ENCODE measurements at places on chromosomes 7 and 10.

GRCh38 chr10:69636273-69636575, 6.2 kb downstream of the FAM241B start:
- DNase-seq: no peak

- no peak for DNase-seq
Observed at GRCh38 chr7:7779888-7780287, 61.5 kb upstream of the RPA3 start.

- no peak for DNase-seq
Observed at GRCh38 chr7:142800088-142800487, 29.3 kb downstream of the PRSS2 start.

- DNase-seq: peak; percentile 79
Observed at GRCh38 chr10:119542357-119542987, at the start of gene RGS10. RGS10 (minus strand) TSS chr10:119542719; CDS start chr10:119542638, 81 bp downstream.

DNA sequence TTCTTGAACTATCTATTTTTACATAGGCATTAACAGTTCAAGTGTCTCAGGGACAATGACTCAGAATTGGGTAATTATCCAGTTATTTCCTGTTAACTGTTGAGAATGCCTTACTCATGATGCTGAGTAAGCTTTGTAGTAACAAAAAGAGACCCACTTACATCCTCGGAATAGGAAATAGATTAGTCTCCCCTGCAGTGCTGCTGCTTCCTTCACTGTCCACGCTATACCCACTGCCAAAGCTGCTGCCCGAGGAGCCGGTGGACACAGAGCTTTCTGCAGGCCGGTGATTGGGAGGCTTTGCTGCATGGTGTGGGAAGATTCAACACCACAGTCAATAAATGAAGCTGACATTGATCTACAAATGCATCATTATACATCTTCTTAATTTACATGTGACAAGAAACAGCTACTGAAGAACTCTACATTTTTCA, 357.1 kb downstream of the PCLO start:
- no peak for DNase-seq

DNA sequence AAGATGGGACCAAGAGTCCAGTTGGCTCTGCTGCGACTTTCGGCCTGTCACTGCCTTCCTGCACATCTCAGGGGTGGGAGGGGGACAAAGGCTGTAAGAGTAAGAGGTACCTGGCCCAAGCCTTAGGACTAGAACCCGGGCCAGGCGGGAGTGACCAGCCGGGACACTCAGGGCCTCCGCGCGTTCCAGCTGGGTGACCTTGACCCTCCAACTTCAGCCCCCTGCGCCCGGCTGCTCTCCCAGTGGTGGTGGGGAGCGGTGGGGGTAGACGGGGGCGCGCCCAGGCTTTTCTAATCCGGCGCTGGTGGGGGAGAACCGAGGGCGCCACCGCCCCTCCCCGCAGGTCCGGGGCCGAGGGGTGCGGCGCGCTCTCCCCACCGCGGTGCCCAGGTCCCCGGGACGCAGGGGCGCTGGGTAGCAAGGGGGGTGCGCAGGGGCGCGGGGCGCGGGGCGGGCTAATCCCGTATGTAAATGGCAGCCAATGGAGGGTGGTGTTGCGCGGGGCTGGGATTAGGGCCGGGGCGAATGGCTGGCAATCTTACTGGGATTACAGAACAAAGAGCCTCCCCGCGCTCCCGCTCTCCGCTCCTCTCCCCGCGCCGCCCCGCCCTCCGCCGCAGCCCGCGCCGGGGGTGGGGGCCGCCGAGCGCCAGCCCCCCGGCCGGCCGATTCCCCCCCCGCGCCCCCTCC, at the start of gene GTF2IRD1:
Gene GTF2IRD1 (plus strand): TSS at position 585 of the 690 bp plus-strand sequence. CDS start 54,175 bp downstream, outside the sequence.
- DNase-seq: peak; percentile 89

- DNase-seq: no peak
Observed at GRCh38 chr7:44987457-44987856, 8.6 kb upstream of the MYO1G start.

DNA sequence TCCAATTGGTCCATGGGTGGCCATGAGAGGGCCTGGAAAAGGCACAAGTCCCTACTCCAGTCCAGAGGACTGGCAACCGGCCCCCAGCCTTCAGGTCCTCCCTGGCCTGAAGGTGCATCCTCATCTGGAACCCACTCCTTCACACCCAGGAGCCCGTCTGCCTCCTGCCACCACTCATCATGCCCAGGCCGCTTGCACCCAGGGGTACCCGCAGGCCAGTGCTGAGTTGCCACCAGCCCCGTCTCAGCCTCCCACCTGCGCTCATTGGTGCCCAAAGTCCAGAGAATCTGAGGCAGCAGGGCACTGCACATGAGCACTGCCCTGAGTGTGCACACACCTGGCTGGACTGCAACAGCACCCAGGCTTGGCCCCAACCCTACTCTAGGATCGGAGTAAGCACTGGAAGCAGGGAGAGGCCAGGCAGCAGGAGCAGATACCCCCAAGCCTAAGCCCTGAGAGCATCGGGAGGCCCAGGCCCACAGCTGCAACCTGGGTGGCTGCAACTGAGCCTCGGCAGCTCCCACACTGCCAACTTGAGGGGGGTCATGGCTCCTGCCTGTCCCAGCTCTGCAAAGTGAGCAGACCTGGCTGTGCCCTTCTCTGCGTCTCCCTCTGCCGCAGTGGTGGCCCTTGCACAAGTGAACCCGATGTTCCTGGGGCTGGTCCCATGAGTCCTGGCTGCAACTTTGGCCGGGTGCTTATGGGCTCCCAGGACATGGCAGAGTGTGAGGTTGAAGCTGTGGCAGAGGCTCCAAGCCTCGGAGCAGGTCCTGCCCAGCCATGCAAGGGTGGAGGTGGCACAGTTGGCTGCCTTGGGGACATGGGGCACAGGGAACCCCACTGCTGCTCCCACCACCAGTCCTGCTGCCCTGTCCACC, 44.3 kb downstream of the TCERG1L start:
- DNase-seq: no peak

DNA sequence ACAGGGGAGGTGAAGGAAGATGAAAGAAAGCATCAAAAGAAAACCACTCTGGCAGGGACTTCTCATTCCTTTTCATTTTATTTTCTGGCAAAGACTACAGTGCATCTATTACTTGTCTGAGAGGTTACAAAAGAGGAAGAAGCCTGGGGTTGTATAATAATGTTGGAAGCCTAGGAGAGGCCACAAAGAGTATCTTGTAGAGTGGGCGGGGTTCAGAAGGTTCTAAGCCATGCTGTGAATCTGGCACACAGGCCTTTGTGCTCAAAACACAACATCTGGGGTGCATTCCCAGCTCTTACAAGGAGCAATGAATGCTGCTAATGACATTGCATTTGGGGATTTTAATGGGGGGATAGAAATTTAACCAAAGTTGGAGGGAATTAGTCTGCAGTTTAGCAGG, 49.4 kb downstream of the MRPL32 start:
- DNase-seq: no peak

DNA sequence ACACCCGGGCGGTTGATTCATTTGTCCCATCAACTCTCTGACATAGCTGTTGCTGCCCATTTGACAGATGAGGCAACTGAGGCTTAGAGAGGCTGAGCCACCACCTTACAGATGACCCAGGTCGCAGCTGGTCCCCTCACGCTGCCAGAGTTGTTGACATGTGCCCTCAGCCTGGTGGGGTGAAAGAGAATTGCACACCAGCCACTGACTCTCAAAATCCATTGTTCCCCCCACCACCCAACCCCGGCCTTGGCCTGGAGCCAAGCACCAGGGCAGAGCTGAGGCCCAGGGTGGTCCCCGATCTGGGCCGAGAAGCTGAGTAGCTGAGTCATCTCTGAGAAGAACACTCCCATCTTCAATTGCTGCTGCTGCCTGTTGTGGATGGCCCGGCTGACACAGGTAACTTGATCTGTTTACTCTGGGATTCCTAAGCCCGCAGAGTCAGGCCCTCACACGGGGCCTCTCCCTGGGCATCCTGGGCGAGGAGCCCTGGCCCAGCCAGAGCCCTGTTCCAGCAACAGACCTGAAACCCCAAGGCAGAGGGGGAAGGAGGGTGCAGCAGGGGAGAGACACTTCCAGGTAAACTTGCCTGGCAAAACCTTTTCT, 27.5 kb downstream of the PVRIG start:
- DNase-seq: no peak

DNA sequence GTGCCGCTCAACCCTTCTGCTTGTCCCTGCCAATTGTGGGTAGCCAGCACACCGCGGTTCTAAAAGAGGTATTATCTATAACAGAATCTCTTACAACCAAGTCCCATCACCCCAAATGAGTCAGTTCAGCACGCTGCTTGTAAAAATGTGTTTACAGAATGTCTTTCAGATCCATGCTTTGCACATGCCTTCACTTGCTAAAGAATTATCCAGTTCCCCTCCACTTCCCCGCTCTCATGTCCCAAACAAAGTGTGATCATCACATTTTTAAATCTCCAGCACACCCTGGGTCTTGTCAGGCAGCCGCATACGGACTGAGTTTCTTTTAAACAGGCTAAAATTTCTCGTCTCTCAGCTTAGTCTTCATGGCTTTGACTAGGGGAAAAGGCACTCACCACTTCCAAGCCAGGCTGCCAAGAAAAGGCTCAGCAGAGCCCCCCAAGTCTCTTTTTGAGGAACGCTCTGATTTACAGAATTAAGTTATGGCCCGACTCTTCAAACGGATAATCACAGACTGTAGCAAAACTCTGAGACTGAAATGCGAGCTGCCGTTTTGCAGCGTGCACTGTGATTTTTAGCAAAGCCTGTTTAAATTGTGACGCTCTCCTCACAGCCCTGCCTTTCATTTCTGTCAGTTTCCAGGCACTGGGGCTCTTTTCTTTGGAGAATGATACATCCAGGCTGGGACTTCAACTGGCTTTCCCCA, 29.8 kb upstream of the FGFR2 start:
- DNase-seq: no peak

GRCh38 chr7:27315066-27315465, 72.5 kb downstream of the EVX1 start:
- DNase-seq: no peak

- DNase-seq: no peak
Observed at GRCh38 chr10:117960345-117960935, 86.3 kb downstream of the RAB11FIP2 start.

- no peak for DNase-seq
Observed at GRCh38 chr7:128906001-128906765, 4.3 kb downstream of the KCP start.

DNA sequence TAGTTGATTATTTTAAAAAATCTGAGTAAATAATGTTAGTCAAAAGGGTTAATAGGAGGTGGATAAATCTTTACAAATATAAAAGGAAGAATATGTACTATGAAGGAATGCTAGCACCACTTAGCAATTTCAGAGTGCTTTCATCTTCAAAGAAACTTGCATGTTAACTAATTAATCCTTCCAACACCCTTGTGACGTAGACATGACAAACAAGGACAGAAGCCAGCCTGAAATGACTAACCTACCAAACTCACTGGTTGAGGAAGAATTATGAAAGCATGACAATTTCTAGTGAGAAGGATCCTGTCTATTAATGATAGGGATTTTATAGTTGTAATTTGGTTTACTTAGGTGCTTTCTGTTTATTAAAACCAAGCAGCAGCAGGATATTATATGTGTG, 468.0 kb upstream of the FZD8 start:
- no peak for DNase-seq

- DNase-seq: no peak
Observed at GRCh38 chr10:44557596-44558191, 172.8 kb upstream of the CXCL12 start.

DNA sequence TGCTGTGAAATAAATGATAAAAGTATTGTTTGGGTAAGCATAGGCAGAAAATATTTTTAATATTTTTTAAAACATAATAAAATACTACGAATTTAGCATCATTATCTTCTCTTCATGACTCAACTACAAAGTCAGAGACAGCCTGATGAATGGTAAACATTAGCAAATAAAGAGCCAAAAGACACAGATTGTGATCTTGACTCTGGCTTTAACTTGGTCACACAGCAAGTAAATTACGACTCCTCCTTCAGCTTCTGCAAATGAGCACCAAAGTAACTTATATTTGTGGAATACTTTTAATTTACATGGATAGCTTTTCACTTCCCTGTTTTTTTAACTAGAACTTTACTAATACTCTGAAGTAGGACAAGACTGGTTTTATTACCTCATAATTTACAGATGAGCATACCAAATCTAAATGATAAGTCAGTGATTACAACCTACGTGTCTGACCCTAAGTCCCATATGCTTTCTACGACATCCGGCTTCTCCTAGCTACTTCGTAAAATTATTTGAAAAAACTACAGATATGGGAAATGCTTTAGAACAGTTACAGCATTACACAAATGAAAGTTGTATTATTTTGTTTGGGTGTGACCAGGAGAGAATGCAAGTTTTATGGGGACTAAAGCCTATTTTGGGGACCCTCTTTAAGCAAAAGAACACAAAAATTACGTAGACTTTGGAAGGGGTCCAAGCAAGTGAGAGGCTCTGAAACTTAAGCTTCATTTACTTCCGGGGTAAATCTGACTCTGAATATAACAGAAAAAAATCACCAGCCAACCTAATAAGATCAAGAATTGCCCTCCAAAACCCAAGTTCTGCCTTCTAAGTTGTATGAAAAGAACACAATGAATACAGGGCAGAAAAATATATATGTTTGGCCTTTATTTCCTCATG, 133.8 kb downstream of the CPEB3 start:
- DNase-seq: no peak

- DNase-seq: no peak
Observed at GRCh38 chr10:95389982-95390381, 99.2 kb upstream of the PDLIM1 start.

GRCh38 chr10:5105626-5106025, 11.4 kb downstream of the AKR1C3 start:
- no peak for DNase-seq

GRCh38 chr10:79019441-79020014, 49.2 kb upstream of the ZMIZ1 start:
- no peak for DNase-seq

DNA sequence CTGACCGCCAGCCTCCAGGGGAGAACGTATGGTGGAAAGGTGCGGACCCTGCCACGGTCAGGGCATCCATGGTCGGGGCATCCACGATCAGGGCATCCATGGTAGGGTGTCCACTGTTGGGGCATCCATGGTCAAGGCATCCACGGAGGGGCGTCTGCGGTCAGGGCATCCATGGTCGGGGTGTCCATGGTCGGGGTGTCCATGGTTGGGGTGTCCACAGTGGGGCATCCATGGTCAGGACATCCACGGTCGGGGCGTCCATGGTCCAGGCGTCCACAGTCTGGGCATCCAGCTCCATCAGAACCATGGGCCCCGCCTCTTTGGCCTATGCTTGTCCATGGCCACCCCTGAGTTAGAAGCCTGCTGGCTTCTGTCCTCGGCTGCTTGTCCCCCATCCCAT, 148.1 kb downstream of the ADARB2 start:
- no peak for DNase-seq

DNA sequence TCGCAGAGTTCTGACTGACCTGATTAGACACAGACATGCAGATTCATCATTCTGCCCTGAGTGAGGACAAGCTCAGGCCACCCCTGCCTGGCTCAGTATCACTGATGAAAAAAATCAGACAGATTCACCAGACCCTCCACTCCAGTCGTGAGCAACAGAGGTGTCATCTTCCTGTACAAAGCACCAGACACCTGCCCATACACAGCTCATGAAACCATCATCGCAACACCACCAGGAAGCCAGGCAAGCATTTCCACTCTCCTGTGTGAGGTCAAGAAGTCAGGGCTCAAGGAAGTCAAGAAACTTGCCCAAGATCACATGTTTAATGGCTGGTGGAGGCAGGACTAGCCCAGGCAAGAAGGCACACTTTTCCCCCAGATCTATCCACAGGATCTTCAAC, 163.0 kb downstream of the CALN1 start:
- DNase-seq: no peak

- DNase-seq: no peak
Observed at GRCh38 chr7:66176914-66177313, 28.2 kb upstream of the TPST1 start.

GRCh38 chr7:19069842-19070241, 47.6 kb downstream of the TWIST1 start:
- DNase-seq: no peak

GRCh38 chr10:96376483-96376882, 17.7 kb upstream of the OPALIN start:
- no peak for DNase-seq
